Fibroblast of skin of back (primary cell): ENCODE measurements at places on chromosomes 16 and 17.

DNA sequence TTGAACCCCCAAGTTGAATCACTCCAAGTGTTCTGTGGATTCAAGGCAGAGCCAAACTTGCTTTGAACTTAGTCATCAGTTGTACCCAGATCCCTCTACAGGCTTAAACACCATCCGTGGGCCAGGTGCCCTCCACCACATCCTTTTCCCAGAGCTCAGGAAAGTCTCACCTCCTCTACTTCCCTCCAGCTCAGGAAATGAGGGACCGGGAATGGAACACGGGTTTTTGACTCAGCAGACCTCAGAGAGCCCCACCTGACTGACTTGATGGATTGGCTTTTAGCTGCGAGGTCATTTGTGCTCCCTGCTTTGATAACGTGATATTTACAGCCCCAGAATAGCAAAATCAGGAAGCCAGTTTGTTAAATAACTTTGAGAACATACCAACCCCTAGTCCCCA lies 20.1 kb downstream of the GID4 start:
- DNase-seq = no peak

- DNase-seq = no peak
These were observed 88.3 kb upstream of the ELAC2 start for GRCh38 chr17:13106171-13106570.

- no peak for DNase-seq
These were observed 29.0 kb downstream of the ZFHX3 start for GRCh38 chr16:73018821-73019456.

DNA sequence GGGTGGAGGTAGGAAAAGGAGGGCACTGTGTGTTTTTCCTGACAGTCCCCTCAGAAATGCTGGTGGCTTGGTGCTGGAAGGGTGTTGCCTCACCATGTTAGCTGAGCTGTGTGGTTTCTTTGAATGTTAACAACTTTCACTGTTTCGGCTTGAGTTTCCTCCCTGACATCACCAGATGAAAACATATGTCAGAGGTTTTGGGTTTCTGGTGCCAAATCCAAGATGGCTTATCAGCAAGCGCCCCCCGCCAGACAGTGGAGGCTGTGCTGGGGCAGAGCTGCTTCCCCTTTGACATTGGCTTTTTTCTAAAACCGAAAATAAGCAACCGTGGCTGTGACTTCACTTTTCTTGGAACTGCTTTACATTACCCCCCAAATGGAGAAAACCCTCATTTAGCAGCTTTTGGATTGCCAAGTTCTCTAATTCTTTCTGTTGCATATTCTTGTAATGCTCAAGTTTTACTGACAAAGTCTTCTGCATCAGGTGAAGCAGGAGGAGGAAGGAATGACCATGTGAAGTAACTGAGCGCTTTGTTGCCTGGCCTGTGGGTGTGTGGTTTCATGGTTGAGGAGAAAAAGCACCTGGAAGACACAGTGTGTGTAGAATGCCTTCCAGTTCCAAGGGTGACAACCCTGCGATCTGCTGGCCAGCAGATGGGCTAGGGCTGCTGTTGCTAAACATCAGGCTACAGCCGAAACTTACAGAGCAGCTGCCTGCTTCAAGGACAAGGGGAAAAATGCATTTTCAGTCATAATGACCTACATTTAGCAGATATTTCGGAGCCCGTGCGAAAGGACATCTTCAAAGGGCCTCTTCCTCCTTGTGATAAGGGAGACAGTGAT lies 9.7 kb downstream of the RMI2 start:
- DNase-seq = no peak

DNA sequence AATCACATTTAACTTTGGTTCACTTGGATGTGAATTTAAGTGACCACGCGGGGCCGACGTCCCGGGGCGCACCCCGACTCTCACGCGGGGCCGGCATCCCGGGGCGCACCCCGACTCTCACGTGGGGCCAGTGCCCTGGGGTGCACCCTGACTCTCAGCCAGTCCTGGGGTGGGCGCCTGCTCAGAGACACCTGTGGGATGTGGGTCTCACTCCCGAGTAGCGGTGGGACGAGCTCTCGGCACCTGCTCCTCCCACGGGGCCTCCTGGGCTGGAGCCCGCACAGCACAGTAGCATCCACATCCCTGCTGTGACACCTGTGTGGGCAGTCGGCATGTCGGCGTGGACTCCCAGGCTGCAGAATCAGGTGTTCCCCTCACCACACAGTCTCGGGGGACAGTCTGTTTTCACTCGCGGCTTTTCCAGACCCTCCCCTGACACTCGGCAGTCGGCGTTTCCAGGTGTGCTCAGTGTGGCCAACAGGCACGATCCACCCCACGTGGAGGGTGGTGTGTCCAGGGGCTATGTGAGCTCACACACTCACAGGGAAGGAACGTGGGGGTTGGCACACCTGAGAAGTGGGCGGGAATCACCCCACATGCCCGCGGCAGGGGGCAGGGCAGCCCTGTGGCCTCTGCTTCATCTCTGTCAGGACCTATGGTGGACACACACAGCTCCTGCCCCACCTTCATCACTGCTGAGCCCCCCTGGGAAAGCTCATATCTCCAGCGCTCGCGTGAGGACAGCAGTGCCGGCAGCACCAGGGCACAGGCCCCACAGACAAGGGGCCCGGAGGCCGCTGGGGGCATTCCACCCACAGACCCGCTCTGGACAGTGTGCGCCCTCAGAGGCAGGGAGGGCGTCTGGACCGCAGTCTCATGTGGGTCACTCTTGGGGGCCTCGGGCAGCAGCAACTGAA lies 51.8 kb downstream of the LMF1 start:
- no peak for DNase-seq

DNA sequence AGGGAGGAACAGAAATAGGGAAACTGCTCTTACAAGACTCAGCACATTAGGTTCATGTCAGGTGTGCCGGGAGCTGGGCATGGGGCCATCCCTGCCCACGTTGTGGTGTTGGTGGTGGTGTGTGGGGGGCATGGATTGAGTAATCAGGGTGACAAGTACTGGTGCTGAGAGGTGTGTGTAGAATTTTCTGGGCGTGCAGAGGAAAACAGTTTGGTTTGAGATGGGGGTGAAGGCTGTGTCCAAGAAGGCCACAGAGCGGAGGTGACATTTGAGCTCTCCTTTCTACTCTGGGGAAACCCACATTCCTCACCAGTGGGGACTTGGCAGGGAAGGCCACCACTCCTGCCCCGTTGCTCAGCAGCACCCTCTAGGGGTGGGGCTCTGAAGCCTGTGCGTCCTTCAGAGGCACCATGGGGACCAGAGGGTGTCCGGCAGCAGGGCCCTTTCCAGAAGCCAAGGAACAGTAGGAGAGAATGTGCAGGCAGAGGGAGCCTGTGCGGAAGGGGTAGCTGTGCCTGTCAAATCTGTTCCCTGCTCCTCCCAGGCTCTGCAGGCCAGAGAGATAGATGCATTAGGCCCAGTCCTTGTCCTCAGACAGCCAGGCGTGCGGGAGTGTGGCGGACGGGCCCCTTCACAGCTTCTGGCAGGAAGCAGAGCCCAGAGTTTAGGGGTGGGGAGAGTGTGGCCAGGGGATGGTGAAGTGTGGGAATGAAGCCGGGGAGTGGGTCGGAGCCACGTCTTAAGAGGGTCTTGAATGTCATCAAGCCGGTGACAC lies 48.7 kb upstream of the GSE1 start:
- DNase-seq = no peak

DNA sequence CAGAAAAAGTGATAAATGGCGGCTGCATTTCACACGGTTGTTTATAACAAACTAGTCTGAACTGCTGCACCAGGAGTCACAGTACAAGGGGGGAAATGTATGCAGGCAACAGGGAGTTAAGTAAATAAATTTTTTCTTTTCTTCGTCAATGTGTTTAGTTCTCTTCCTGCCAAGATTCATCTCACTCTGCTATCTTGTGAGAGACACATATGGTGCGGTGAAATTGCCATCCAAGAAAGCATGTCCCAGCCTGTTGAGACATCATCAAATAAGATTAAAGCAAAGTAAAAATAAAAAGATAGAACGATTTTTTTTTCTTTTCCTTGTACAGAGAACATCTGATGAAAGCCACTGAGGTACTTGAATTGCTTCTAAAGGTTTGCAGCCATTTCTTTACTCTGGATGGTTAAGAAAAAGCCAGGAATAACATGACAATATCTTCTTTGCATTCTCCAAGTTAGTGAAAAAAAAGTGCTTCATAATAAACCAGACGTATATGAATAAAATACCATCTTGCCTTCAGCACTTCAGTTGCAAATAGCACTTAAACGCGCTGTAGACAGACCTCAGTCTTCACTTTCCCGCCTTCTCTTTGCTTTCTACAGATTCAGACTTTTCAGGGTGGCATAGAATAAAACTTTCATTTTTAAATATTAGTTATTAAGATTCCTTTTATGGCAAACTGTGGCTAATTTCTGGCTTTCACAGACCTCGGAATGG lies 506.2 kb upstream of the ZFHX3 start:
- no peak for DNase-seq

- no peak for DNase-seq
These were observed 172.5 kb downstream of the ZFHX3 start for GRCh38 chr16:72875291-72876031.

DNA sequence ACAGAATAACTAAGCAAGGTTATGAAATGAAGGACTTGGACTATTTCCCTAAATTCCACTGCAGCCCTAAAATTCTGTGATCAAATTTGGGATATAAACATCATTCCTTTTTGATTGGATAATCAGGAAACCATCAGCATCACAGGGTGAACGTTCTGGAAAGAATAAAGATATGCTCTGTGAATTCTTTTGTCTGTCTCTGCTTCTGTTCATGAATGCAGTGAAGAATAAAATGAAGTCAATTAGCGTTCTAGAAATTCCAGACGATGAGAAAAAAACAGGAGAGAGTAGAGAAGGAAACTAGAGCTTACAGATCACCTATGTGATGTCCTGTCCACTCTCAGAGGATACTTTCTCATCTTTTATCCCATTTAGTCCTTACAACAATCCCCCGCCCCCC lies 295.1 kb upstream of the SOX9 start:
- no peak for DNase-seq

DNA sequence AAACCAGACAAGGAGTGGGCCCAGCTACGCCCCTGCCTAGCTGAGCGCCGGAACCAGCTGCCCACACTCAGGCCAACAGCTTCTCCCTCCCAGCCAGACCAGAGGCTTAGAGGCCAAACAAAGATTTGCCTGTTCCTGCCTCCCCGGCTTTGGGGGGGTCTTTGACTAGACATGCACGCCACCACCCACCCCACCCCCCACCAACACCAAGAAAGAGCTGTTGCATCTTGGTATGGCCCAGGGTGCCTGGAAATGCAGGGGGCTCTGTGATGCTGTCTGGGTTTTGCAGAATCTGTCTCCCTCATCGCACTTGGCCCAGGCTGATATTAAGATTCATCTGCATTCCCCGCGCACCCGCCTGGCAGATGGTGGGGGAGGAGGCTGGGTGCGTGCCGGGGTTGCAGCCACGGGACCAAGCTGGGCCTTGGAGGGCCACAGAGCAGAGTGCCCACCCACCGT lies 1.3 kb upstream of the NXPH3 start:
- no peak for DNase-seq

- DNase-seq = no peak
These were observed 46.4 kb upstream of the SDK2 start for GRCh38 chr17:73690676-73691075.

GRCh38 chr16:88662222-88662842 lies 559 bp downstream of the MVD start:
- DNase-seq = no peak

GRCh38 chr16:72957303-72958277 lies 90.3 kb downstream of the ZFHX3 start:
- DNase-seq = no peak

DNA sequence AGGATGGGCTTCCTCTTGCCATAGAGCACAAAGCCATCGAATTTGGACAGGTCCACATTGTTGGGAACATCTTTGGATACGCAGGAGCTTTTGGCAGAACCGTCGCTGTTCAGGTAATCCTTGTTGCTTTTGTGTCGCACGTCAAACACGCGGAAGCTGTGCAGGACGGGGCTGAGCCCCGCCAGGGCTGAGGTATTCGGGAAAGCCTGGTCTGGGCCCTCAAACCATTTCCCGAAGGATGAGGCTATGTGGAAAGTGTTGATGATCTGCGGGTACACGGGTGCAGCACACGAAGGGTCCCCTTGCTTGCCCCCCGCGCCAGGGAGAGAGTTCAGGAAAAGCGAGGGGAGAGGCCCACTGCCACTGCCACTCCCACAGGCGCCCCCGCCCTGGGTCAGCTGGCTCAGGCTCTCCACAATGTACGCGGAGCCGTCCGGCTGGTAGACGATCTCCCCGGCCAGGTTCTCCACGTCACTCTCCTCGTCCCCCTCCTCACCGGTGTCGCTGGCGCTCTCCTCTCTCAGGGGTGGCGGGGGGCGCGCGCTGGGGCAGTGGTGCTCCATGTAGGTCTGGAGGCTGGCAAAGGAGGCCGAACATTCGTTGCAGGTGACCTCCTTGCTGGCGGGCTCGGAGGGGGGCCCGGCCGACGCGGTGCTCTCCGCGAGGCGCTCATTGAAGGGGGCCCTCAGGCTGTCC lies 88.5 kb downstream of the ZFHX3 start:
- no peak for DNase-seq

DNA sequence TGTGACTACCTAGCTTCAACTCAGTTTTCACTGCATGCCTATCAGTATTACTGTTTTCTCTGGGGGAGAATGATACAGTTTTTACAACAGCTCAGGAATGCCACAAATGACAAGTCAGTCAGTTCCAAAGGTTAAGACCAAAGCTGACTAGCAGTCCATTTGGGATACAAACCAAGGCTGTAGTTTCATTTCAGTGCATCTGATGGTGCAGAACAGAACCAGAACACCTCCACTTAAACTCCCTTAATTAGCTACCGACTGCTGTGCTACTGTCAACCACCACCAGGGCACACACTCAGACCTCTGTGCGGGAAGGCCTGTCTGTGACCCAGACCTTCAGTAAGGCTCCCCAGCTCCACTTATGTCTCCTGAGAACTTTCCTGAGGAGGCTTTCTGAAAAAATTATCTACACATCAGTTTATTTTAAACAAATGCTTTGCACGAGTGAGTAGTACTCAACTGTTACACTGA lies 20.4 kb downstream of the NFE2L1 start:
- DNase-seq = peak; percentile 78

DNA sequence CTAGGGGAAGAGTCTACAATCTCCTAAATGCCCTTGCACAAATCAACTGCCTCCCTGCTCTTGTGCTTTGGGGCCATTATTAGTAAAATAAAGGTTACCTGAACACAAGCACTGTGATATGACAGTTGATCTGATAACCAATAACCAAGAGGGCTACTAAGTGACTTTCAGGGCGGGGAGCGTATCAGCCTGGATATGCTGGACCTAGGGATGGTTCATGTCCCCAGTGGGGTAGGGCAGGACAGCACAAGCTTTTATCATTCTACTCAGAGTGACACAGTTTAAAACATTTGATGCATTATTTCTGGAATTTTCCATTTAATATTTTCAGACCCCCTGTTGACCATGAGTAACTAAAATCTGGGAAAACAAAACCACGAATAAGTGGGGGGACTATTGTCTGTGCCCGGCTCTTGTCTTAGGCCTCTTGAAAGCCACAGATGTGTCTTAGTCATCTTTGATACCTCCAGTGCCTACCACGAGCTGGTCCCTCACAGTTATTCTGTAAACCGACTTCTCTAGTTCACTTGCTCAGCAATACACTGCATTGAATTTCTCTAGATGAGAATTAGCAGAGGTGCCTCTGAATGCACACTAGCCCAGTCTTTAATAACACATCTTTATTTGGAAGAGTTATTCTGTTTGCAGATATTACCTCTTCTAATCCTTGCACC lies 94.6 kb upstream of the DHX40 start:
- peak; percentile 17 for DNase-seq

- no peak for DNase-seq
These were observed 10.3 kb upstream of the ITGAX start for GRCh38 chr16:31344712-31345111.

- DNase-seq = no peak
These were observed 48.5 kb upstream of the RBFOX3 start for GRCh38 chr17:79659376-79659775.
